ENCODE measurements at places on chromosomes 5 and 9. TPM values are rescaled to one million over a fixed set of nuclear protein-coding genes. Genes with fewer than 3 reads are reported as not detected.

Gene HMMR
- total RNA-seq: 24.2 TPM

Gene GFI1B
- 0.17 TPM for total RNA-seq

Gene INVS
- 7.9 TPM for total RNA-seq

Gene IFNE
- total RNA-seq: 0.83 TPM

Gene MGAT4B
- total RNA-seq: 176 TPM

Data from A549 treated with dexamethasone at 1 μM for 4 hours (cell line).